ENCODE measurements at places on chromosomes 11 and 22. TPM values are rescaled to one million over a fixed set of nuclear protein-coding genes. Genes with fewer than 3 reads are reported as not detected.
A peak's percentile ranks its signal among the peaks of the same experiment; 100 is the strongest.

The ESRRA gene
- total RNA-seq: 36.1 TPM

The TREH gene
- total RNA-seq: not detected

The POU2F3 gene
- total RNA-seq: 1.1 TPM

The GALNT18 gene
- total RNA-seq: 5.7 TPM

The HBE1 gene
- total RNA-seq: not detected

The OVCH2 gene
- total RNA-seq: 0.78 TPM

GRCh38 chr22:22949953-22950352, 62.3 kb downstream of the IGLL5 start:
- DNase-seq: no peak

- no peak for DNase-seq
Observed at GRCh38 chr11:96237766-96238266, 105.2 kb downstream of the MAML2 start.

DNA sequence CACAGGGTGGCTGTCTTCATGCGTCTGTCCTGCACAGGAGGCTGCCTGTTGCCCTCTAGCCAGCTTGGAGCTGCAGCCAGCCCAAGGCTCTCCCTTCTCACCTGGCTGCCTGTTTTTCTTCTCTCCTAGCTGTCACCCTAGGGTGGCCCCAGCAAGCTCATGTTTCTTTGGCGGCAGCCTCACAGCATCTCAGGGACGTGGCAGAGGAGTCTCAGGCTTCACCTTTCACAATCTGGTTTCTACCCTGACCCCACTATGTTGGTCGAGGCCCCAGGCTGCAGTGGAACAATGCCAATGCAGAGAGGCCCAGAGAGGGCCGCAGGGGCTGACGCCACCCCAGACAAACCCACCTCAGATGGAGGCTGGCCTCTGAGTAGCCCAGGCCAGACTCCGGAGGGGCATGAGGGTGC, 2.5 kb upstream of the CLDN5 start:
- DNase-seq: no peak

DNA sequence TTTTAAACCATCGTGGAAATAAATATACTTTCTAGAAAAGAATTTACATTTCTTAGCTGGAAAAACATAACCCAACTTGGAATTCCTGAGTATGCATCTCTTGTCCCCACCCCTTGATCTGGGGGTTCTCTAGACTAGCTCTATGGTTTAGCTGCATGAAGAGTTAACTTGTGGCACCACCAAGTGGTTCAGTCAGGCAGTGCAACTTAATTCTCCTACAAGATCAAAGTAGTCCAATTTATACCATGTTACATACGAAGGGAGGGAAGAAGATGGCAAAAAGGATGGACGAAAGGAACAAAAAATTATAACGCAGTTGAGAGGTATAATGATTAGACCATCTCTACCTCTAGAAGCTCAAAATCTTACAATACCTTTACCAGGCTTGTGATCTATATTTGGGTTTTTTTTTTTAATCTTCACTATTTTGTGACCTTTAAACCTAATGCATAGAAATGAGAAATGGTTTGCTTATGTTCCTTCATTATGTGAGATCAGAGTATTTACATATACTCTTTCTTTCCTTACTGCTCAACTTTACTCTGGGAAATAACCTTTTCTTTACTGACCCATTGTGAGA, 28.5 kb upstream of the ALKBH3 start:
- peak; percentile 79 for DNase-seq

DNA sequence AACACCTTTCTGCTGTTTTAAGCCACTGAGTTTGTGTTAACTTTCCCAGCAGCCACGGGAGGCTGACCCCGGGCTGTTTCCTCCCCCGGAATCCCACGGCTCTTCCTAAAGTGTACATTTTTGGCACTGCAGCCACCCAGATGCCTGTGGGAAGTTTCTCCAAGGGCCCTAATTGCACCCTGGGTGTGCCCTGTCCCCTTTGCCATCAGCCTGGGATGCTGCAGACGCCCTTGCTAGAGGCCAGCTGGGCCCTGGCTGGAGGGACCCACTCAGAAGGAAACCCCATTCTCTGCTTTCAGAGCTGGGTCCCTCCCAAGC, 883.3 kb downstream of the BRD1 start:
- no peak for DNase-seq

DNA sequence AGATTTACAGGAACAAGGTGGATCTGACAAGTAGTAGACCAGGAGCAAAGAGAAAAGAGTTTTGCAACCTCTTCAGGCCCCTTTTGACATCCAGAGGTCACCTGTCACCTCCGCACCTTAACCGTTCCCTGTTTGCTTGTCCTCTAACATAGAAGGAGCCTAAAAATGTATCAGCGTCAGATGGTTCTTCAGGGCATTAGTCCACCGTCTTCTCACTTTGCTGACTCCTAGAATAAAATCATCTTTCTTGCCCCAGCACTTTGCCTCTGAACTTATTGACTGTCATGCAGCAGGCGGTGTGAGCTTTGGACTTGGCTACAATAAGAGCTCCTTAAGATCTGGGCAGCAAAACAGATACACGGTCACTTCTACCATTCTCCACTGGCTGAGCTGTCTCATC, 339.7 kb upstream of the B3GAT1 start:
- no peak for DNase-seq

DNA sequence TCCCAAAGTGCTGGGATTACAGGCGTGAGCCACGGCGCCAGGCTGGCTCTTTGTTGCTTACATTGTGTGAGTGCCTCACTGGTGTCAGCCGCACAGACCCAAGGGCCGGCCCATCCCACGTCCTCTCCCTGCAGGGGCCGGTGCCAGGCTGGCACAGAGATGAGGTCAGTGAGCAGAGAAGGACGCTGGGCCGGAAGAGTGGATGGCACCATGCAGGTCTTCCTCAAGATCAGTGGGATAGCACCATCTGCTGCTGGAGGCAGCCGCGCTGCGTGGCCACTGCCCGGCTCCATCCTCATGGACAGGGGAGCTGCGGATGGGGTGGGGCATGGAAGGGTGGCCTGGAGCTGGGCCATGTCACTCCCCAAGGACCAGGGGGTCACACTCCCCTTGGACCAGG, 22.0 kb upstream of the FGF4 start:
- no peak for DNase-seq

- no peak for DNase-seq
Observed at GRCh38 chr22:45638197-45638596, 33.4 kb upstream of the ATXN10 start.

DNA sequence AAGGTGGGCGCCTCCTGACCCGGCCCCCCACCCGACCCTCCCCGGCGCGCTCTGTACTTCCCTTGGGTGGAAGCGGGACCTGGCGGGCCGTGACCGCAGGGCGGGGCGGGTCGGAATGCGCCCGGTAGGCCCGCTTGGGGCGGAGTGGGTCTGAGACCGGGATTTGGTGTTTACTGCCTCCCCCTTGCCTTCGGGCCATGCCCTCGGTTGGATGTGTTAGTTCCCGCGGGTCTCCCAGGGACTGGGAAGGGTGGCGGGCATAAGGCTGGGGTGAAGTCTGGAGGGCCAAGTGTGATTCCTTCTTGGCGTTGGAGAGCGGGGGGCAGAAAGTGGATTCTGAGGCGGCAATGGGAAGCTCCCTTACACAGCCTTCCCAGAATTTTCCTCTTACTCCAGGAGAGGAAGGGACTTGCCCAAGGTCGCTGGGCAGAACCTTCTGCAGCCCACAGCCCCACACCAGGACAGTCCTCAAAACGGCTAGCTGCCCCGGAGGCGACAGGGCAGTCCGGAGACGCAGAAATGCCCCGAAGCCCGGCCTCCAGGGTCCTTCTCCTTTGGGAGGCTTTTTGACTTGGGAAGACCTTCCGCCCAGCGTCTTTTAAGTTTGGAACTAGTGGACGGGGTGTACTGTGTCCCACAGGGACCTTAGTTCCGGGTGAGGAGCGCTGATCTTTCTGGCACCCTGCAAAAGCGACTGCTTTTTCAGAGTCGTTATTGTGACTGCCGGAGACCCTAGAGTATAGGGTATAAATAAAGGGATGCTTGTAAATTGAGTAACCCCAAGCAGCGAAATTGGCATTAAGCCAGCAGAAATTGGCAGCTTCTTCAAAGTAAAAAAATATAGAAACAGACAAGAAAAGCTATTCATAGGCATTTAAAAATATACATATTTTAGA, 647 bp downstream of the SWAP70 start:
- no peak for DNase-seq

DNA sequence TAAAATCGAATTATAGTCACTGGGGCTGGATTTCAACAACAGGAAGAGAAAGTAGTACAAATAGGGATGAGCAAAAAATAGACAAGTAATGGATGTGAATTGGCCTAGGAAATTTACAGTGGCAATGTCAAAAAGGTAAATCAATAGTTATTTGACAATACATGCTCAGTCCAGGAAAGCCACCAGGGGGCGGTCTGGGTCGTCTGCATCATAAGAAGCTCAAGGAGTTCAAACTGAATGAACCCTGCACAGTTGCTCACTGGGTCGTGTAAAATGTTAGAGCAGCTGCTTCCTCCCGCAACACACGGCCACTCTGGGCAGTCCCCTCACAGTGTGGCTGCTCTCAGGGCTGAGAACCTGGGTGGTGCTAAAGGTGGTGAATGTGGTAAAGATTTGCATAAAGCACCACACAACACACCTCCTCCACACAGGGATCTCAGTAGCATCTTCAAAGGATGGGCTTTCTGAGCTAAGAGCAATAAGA, 85.9 kb downstream of the ZNF280B start:
- peak; percentile 85 for DNase-seq

GRCh38 chr11:78074756-78075155, 4.9 kb downstream of the NDUFC2 start:
- DNase-seq: no peak

- no peak for DNase-seq
Observed at GRCh38 chr11:12140186-12140793, 29.9 kb downstream of the MICAL2 start.

DNA sequence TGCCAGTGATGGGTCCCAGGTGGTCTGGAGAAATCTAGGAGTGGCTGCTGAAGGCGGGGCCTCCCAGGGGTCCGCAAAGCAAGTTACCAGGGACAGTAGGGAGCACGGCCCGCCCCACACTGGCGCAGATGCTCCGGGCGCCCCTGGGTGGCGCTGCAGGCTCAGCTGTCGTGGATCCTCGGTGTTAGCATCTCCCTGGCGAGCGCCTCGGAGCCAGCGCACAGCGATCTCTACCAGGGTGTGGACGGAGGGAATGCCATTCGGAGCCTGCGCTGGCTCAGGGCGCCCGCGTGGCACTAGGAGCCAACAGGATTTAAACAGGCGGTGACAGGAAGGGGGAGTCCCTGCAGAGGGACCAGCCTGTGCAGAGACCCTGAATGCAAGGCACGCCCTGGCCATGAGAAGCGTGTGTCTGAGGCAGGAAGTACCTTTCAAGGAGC, 20.2 kb downstream of the FADS3 start:
- DNase-seq: peak; percentile 73

GRCh38 chr11:19951558-19952115, 208.6 kb downstream of the DBX1 start:
- no peak for DNase-seq

- DNase-seq: no peak
Observed at GRCh38 chr11:7489376-7489775, 4.1 kb downstream of the OLFML1 start.

GRCh38 chr11:95984072-95984471, 60.2 kb upstream of the MTMR2 start:
- DNase-seq: no peak

DNA sequence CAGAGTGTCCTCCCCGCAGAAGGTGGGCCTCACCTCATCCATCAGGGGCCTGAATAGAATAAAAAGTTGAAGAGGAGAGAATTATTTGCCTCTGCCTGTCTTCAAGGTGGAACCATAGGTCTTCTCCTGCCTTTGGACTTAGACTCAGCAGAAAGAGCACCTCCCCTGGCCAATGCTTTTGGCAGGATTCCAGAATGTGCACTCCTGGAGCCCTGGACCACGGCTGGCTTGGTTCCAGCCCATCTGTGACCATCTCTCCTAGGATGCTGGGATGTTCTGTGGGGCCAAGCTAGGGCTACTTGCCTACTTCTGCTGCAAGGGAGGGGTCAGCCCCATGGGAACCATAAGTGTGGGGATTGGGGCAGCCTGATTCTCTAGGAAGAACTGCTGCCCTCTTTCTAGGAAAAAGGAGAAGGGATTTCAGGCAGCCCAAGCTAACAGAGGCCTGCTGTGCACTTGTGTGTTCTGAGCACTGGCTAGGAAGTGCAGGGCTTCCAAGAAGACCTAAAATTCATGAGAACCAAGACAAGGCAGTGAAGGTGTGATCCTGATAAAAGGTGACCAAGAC, 32.2 kb upstream of the SHANK2 start:
- no peak for DNase-seq

GRCh38 chr22:19136915-19137314, 5.8 kb downstream of the TSSK2 start:
- DNase-seq: no peak

DNA sequence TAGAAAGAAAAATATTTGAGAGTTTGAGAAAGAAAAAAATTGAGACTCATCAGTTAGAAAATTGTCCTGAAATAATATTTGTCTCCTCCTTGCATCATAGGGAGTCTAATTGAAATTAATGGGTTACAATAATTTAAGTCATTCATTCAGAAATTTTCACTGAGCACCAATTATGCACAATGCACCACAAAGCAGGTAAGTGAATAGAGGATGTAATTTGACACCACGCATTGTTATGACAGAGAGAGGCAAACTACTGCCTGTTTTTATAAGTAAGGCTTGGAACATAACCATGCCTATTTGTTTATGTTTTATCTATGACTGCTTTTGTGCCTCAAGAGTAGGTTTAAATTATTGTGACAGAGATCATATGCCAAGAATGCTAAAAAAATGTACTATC, 537.9 kb upstream of the FAT3 start:
- DNase-seq: no peak

DNA sequence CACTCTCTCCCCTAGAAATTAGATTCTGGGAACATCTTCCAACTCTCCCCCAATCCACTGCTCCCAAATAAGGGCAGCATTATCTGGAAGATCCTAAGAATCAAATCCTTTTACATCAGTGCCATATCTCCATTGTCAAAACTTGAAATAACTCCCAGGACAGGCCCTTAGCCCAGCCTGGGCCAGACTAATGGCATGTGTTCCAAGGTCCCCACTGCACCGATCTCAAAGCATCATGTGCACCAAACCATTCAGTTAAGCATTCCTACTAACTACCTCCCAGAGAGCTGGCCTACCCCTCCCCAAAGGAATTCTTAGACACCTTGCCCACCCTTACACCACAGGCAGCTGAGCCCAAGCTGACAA, 44.2 kb upstream of the POU2AF1 start:
- DNase-seq: no peak

GRCh38 chr22:24583221-24584165, 9.4 kb downstream of the LRRC75B start:
- no peak for DNase-seq

- DNase-seq: no peak
Observed at GRCh38 chr11:62496676-62497075, 49.9 kb downstream of the AHNAK start.
